ENCODE measurements at places on chromosomes 3 and 15. TPM values are rescaled to one million over a fixed set of nuclear protein-coding genes. Genes with fewer than 3 reads are reported as not detected.

The GOLGA8H gene
- total RNA-seq, result 0.70 TPM

The LRTM1 gene
- not detected for total RNA-seq

GRCh38 chr3:155026999-155027591, 53.0 kb upstream of the MME start:
- peaks cover 26% of the 10 kb centered on the region for H3K36me3 ChIP-seq
- no peaks in the 10 kb centered on the region for H3K27me3 ChIP-seq
- no peak overlapping the region for H3K4me3 ChIP-seq
- H3K4me1 ChIP-seq, result peaks cover 2% of the 10 kb centered on the region

The NOX5 gene
- total RNA-seq, result not detected

The TTLL13 gene
- total RNA-seq, result not detected

GRCh38 chr15:67735896-67736295, 89.4 kb upstream of the SKOR1 start:
- H3K27ac ChIP-seq, result no peak overlapping the region
- H3K4me3 ChIP-seq, result no peak overlapping the region
- no peaks in the 10 kb centered on the region for H3K36me3 ChIP-seq
- no peaks in the 10 kb centered on the region for H3K4me1 ChIP-seq
- no peak for DNase-seq

- H3K36me3 ChIP-seq, result peaks cover 13% of the 10 kb centered on the region
- H3K27me3 ChIP-seq, result no peaks in the 10 kb centered on the region
- H3K4me1 ChIP-seq, result no peaks in the 10 kb centered on the region
- H3K4me3 ChIP-seq, result no peak overlapping the region
Measured at GRCh38 chr3:57118254-57118653, 46.9 kb downstream of the IL17RD start.

- no peaks in the 10 kb centered on the region for H3K27me3 ChIP-seq
- H3K4me1 ChIP-seq, result no peaks in the 10 kb centered on the region
- H3K36me3 ChIP-seq, result peaks cover 1% of the 10 kb centered on the region
- H3K4me3 ChIP-seq, result no peak overlapping the region
- no peak overlapping the region for H3K27ac ChIP-seq
- DNase-seq, result no peak
Measured at GRCh38 chr3:194167480-194168282, 31.7 kb downstream of the HES1 start.

GRCh38 chr15:66505430-66505811, 295 bp downstream of the ZWILCH start:
- no peaks in the 10 kb centered on the region for H3K4me1 ChIP-seq
- no peak for DNase-seq
- peak overlapping the region; percentile 47 for H3K27ac ChIP-seq
- no peaks in the 10 kb centered on the region for H3K27me3 ChIP-seq
- peak overlapping the region; percentile 100 for H3K4me3 ChIP-seq
- peaks cover 39% of the 10 kb centered on the region for H3K36me3 ChIP-seq

- no peak overlapping the region for H3K27ac ChIP-seq
- peaks cover 2% of the 10 kb centered on the region for H3K4me1 ChIP-seq
- no peaks in the 10 kb centered on the region for H3K27me3 ChIP-seq
- H3K4me3 ChIP-seq, result no peak overlapping the region
- peaks cover 4% of the 10 kb centered on the region for H3K36me3 ChIP-seq
Measured at GRCh38 chr3:51330046-51330445, 55.0 kb upstream of the MANF start.

The P2RY13 gene
- not detected for total RNA-seq

GRCh38 chr3:187743195-187744141, 1.8 kb downstream of the BCL6 start:
- no peaks in the 10 kb centered on the region for H3K36me3 ChIP-seq
- peaks cover 4% of the 10 kb centered on the region for H3K27me3 ChIP-seq
- no peak for DNase-seq
- peak overlapping the region; percentile 88 for H3K4me3 ChIP-seq

The TAGLN3 gene
- 6.4 TPM for total RNA-seq

- H3K4me1 ChIP-seq, result no peaks in the 10 kb centered on the region
- DNase-seq, result peak; percentile 66
- H3K4me3 ChIP-seq, result no peak overlapping the region
- no peak overlapping the region for H3K27ac ChIP-seq
- H3K36me3 ChIP-seq, result peaks cover 6% of the 10 kb centered on the region
Measured at GRCh38 chr15:66080717-66081398, 172.7 kb downstream of the MEGF11 start.

DNA sequence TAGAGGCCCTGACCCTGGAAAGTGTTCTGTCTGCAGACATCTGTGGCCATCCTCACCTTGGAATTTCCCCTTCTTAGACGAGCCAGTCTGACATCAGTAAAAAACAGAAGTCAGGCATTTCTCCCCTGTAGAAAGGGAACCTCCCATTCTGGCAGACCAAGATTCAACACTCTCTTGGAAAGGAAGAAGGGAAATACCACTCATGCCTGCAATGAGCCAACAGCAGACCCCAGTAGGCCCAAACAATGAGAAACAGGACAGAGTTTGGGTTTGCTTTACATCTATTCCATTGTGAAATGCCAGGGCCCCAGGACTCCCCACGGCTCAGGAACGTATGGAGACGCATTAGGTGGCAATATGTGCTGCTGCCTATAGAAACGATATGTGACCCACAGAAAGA, 264.0 kb upstream of the NSMCE3 start:
- peaks cover 15% of the 10 kb centered on the region for H3K4me1 ChIP-seq
- peak overlapping the region; percentile 47 for H3K27ac ChIP-seq
- no peaks in the 10 kb centered on the region for H3K36me3 ChIP-seq
- DNase-seq, result peak; percentile 46

The HTR3E gene
- not detected for total RNA-seq

GRCh38 chr3:165440380-165440779, 244.2 kb upstream of the SLITRK3 start:
- no peaks in the 10 kb centered on the region for H3K4me1 ChIP-seq
- no peak for DNase-seq
- H3K36me3 ChIP-seq, result no peaks in the 10 kb centered on the region
- H3K27ac ChIP-seq, result no peak overlapping the region

GRCh38 chr15:76147906-76148570, 88.3 kb downstream of the TMEM266 start:
- H3K36me3 ChIP-seq, result no peaks in the 10 kb centered on the region
- no peak overlapping the region for H3K27ac ChIP-seq
- peak; percentile 76 for DNase-seq
- H3K27me3 ChIP-seq, result 0 out of 2 replicates have a peak, but pooled peaks cover 1% of the 10 kb centered on the region
- peaks cover 2% of the 10 kb centered on the region for H3K4me1 ChIP-seq

DNA sequence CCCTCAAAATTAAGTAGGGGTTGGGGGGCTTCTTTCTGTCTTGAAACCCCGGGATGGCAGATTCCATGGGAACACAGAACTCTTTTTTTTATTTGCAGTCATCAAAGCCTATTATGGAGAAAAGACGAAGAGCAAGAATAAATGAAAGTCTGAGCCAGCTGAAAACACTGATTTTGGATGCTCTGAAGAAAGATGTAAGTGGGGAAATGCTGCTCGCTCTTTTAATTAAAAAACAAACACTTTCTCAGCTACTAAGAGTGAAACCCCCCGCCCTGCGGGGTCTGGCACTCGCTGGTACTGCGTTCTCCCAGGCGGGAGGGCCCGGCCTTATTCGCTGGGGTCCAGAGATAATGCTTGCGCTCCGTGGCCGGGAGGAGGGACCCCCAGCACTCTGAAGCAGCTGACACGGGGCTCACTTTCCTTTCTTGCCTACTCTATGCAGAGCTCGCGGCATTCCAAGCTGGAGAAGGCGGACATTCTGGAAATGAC, 615 bp downstream of the HES1 start:
- H3K27me3 ChIP-seq, result no peaks in the 10 kb centered on the region
- H3K27ac ChIP-seq, result no peak overlapping the region
- peak overlapping the region; percentile 94 for H3K4me3 ChIP-seq
- H3K4me1 ChIP-seq, result peaks cover 23% of the 10 kb centered on the region

DNA sequence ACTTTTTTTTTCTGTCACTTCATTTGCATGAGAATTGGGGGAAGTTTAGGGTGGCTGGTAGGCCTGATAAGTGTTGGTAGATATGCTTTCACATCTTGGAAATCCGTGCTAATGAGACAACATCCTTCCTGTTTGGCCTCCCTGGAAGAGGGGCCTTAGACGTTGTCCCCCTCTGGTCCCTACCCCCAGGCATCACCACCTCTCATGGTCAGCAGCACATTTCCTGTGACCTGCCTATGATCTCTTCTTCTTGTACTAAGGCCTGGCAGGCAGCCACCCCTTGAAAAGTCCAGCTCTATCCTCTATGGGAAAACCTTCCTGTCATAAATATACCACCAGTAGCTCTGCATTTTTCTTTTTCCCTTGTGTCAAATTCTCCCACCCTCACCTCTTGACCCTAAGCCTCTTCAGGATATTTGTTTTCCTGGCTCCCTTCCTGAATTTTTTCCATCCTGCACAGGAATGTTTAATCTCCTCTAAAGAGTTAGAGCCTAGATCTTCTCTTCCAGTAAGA, 107.8 kb downstream of the SNRK start:
- H3K27me3 ChIP-seq, result no peaks in the 10 kb centered on the region
- H3K4me3 ChIP-seq, result no peak overlapping the region
- H3K36me3 ChIP-seq, result no peaks in the 10 kb centered on the region
- H3K27ac ChIP-seq, result no peak overlapping the region
- DNase-seq, result no peak

GRCh38 chr3:4520033-4520816, 27.1 kb downstream of the ITPR1 start:
- no peak overlapping the region for H3K4me3 ChIP-seq
- no peaks in the 10 kb centered on the region for H3K36me3 ChIP-seq
- DNase-seq, result no peak
- 0 out of 2 replicates have a peak, but pooled peaks cover 4% of the 10 kb centered on the region for H3K4me1 ChIP-seq
- H3K27me3 ChIP-seq, result no peaks in the 10 kb centered on the region

GRCh38 chr15:89172921-89173320, 48.5 kb downstream of the RLBP1 start:
- H3K36me3 ChIP-seq, result no peaks in the 10 kb centered on the region
- no peak overlapping the region for H3K4me3 ChIP-seq
- H3K27me3 ChIP-seq, result no peaks in the 10 kb centered on the region
- no peak overlapping the region for H3K27ac ChIP-seq
- DNase-seq, result no peak

DNA sequence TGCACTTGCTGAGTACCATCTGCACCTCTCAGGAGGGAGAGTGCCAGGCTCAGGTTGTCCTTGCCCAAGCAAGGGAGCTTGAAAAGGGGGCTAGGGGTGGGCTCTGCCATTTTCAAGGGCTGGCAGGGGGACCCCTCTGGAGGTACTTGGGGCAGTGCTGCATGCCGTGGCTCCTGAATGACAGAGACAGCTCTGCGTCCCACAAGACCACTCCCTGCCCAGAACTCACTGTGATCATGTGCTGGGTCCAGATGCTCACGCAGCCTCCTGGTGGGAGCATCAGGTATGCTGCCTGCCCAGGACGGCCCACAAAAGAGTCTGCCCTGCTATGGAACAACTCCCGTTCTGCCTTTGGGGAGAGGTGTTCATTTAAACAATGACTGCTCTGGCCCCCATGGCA, 165.2 kb downstream of the GOLGA6L4 start:
- peak; percentile 23 for DNase-seq
- H3K27ac ChIP-seq, result no peak overlapping the region
- no peaks in the 10 kb centered on the region for H3K27me3 ChIP-seq
- no peaks in the 10 kb centered on the region for H3K4me1 ChIP-seq

The RARB gene
- total RNA-seq, result 0.22 TPM

Data from H9 (cell line).